Stimulated activated CD4-positive, alpha-beta T cell treated with anti-CD3 and anti-CD28 coated beads, Interleukin-1b, Interleukin-23, amount 100 ng/mL, for 1 hour (primary cell): ENCODE measurements at places on chromosomes 2 and 18.

DNA sequence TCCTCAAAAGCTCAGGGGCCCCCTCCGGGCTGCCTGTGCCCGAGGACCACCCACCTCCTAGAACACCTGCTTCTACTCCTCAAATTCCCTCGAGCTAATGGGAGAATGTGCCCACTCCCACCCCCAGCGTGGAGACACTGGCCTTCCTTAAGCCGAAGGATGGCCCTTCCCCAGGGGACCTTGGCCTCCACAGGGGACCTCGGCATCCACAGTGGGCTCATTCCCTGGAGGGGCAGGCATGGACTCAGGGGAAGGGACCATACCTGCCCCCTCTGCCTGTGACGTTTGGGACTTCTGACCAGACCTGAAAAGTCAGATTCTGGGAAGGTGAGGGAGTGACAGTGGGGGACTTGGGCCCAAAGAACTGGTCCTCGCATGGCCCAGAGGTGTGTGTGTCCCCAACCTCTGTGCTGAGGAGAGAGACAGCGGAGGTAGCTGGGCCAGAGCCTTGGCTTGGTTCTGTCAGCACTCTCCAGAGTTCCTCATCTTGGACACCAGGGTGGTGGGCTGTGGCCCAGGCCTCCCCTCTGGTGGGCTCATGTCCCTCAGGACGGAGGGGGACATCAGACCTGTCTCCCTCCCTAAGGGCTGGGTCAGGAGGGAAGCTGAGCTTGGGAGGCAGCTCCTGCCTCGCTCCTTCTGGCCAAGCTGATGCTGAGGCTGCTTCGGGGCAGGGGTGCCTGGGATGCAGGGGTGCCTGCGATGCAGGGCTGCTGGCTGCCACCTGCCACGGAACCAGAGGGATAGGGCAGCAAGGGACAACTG is 240.4 kb downstream of the HAUS1 start:
- no peak for DNase-seq

GRCh38 chr2:155872396-155872795 is 460.1 kb downstream of the NR4A2 start:
- DNase-seq, result no peak

DNA sequence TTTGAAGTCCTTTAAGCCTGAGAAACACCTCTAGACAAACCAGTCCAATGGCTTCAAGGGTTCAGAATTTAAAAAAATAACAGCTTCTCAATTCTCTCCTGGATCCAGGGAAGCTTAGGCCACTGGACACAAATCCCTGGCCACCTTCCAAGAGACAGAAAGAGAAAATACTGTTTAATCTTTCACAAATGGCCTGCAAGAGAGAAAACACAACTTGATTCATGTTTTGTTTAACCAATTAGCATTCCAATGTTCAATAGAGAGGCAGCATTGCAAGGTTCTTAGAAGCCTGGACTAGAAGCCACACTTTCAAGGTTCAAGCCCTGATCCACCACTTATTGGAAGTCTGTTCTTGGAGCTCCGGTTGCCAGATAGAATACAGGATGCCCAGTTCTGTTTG is 109.0 kb upstream of the PARD3B start:
- no peak for DNase-seq

- no peak for DNase-seq
Measured at GRCh38 chr2:203399031-203399430, 70.8 kb downstream of the ABI2 start.

GRCh38 chr2:30694286-30695055 is 112.8 kb downstream of the CAPN13 start:
- no peak for DNase-seq

- DNase-seq, result no peak
Measured at GRCh38 chr2:58204195-58204959, 36.7 kb downstream of the FANCL start.

GRCh38 chr2:85911814-85912692 is 23.3 kb upstream of the ST3GAL5 start:
- DNase-seq, result no peak

- no peak for DNase-seq
Measured at GRCh38 chr2:3635171-3635974, 22.6 kb upstream of the ALLC start.

DNA sequence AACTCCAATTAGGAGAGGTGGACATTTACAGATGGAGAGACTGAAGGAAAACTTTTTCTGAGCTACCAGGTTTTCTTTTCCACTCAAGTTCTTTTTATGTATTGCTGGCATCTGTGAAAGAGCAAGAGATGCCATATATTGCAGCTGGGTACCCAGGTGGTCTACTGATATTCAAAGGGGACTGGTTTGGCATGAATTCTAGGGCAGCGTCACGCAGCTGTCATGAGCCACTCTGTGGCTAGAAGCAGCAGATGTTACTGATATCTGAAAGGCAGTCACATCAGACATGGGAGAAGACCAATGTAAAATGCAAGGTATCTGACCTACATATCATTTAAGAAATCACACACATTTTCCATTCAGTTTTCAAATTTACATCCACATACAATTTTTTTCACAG is 408.8 kb downstream of the GALNT13 start:
- DNase-seq, result no peak

DNA sequence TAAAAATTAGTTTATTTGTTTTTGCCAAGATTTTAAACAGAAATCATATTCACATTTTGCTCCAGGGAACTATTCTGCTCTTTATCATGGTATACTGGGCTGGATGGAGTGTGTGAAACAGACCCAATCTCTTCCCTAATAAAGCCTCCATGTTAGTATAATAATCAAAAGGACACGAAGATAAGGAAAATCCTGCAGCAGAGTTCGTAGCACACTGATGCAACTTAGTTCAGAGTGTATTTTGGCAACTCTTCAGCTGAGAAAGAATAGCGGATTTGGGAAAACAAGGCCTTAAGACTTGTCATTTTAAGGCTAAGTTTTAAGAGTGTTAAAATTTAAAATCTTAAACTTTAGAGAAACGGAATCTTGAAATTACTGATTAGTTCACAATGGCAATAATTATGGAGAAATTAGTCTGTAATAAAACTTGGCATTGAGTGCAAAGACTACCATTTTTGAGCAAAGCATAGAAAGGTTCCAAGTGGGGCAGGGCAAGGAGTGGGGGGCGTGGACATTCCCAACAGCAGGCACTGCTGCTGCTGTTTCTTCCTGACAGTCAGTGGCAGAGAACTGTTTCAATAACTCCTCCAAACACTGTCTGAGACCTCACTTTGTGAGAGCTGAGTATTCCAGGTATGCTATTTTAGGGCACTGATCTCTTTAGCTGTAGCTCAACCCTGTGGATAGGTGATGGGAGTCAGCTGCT is 225.0 kb downstream of the HRH4 start:
- DNase-seq, result no peak

GRCh38 chr2:138814123-138814898 is 34.1 kb upstream of the NXPH2 start:
- DNase-seq, result no peak

GRCh38 chr18:39607034-39607433 is 2041.4 kb upstream of the CELF4 start:
- no peak for DNase-seq
